ENCODE measurements at places on chromosomes 3 and 15. TPM values are rescaled to one million over a fixed set of nuclear protein-coding genes. Genes with fewer than 3 reads are reported as not detected.

GOLGA8T gene
- total RNA-seq = not detected

ATP13A5 gene
- 0.66 TPM for total RNA-seq

POLR2M gene
- 102 TPM for total RNA-seq

KPNA4 gene
- total RNA-seq = 117 TPM

AHSG gene
- 0.24 TPM for total RNA-seq

MYRIP gene
- total RNA-seq = 5.6 TPM

CHST2 gene
- total RNA-seq = 0.34 TPM

NTRK3 gene
- total RNA-seq = not detected

All from Calu3 (cell line).